Ovary (tissue), 10 donors: ENCODE measurements at places on chromosomes 12 and 14. TPM values are rescaled to one million over a fixed set of nuclear protein-coding genes. Genes with fewer than 3 reads are reported as not detected.

Gene GTF2H3
- total RNA-seq: 22.4 TPM

Gene ALX1
- total RNA-seq: not detected

Gene GPD1
- 0.23 TPM for total RNA-seq

Gene ATP2B1
- total RNA-seq: 25.6 TPM

Gene CDKL1
- total RNA-seq: 34.1 TPM

GRCh38 chr14:89589400-89590118 lies 172.5 kb upstream of the FOXN3 start:
- DNase-seq: no peak

GRCh38 chr12:120847814-120848213 lies 56.3 kb downstream of the SPPL3 start:
- DNase-seq: no peak

DNA sequence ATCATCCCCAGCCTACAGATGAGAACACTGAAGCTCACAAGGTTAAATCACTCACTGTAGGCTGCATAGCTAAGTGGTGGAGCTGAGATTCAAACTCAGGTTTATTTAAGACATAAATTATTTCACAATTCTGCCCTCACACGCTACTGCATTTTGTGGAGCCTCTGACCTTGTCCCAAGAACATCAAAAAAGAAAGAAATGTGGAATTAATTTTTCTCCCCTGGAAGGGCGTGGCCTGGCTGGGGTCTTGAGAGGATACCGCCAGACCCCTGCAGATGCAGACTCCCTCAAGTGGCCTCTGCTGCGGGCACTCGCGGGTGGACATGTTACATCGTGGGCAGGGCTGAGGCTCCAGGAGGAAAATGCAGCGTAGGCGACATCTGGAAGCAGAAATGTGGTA lies 40.6 kb downstream of the LTBP2 start:
- DNase-seq: no peak

- no peak for DNase-seq
Measured at GRCh38 chr12:132391326-132392041, 62.1 kb upstream of the GALNT9 start.

DNA sequence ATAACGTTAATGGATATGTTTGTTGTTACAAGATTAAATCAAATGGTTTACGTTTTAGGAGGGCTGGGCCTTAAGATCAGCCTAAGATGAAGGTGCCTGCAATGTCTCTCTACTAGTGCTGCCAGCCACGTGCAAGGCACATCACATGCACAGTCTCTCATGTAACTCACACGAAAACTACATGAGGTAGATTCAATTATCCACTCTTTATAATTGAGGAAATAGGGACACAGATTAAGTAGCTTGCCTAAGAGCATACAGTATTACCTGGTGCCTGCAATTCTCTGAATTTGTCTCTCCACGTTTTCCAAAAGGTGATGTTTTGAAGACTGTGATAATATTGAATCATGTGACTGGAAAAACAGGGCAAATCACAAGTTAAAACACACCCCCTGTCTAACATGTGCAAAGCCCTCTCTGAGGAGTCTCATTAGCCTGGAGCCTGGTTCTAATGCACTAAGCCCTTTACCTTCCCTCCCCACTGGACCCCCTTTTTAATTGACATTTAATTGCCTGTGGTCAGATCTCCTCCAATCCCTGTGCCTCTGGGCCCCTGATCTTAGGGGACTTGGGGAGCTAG lies 14.6 kb upstream of the ATP2A2 start:
- DNase-seq: no peak

- DNase-seq: no peak
Measured at GRCh38 chr14:100640471-100641273, 53.5 kb upstream of the BEGAIN start.

DNA sequence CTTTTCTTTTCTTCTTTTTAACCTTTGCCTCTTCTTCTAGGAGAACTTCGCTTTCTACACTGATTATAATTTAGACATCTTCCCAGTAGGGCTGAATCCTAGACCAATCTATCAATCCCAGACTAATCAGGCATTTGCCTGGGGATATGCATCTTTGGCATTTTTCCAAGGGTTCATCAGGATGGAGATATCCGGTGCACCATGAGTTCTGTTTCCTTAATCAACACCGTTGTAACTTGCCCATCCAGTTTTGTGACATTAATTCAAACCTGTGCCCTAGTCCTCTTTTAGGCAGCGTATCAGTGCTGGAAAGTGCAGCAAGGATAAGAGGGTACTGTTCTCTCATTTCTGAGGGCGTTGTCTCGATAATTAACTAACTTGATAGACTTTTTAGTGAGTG lies 617 bp upstream of the MGP start:
- DNase-seq: no peak

- no peak for DNase-seq
Measured at GRCh38 chr14:99440278-99440677, 40.4 kb downstream of the SETD3 start.

DNA sequence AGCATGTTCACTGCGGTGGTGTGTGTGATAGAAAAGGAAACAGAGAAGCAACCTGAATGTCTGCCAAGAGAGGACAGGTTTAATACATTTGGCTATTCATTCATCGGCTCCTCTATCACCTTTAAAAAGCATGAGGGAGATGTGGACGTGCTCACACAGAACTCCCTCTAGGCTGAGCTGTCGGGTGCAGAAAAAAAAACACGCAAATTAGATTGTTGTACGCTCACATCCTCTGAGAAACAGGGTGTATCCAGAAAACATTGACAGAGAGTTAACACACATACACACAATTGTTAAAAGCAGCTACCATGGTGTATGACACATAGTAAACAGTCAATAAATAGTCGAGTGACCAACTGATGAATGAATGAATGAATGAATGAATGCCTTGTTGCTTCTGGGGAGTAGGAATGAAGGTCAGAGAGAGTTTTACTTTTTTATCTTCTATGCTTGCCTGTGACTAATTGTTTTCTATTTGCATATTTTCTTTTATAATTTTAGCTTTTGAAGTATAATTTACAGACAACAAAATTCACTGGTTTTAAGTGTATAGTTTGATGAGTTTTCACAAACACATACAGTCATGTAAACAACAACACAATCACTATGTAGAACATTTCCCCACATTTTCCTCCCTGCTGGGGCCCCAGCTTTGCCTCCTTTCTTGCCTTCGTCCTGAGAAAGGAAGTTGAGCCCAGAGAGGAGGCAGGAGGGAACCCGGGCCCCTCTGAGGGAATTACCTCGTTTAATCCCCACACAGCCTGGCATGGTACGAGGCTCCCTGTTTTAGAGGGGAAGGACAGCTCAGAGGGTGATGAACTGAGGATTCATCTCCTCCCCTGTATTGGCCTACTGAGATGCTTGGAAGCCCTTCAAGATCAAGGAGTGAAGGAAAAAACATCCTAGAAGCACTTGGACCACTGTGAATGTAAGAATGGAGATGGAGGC lies 19.7 kb upstream of the FAM222A start:
- DNase-seq: no peak

DNA sequence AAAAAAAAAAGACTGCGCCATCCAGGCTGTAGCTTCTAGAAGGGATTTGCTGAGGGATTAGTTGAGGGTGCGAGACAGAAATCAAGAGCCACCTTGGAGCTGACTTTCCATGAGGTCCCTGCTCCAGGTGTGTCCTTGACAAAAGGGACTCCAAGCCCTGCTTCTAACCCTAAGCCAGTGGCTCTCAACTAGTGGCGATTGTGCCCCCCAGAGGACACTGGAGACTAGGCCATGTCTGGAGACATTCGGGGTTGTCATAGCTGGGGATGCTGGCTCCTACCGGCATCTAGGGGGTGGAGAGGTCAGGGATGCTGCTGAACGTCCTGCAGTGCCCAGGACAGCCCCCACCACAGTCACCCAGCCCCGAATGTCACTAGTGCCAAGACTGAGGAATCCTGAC lies 40.6 kb downstream of the SPRING1 start:
- DNase-seq: no peak

DNA sequence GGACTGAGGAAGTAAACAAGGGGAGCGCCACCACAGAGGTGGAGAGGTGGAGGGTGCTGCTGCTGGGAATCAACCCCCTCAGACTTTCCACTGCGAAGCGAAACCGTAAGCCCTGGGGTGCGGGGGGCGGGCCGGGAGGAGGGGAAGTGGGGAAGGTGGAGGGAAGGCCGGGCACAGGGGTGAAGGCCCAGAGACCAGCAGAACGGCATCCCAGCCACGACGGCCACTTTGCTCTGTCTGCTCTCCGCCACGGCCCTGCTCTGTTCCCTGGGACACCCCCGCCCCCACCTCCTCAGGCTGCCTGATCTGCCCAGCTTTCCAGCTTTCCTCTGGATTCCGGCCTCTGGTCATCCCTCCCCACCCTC lies at the start of gene LAG3:
LAG3 (plus strand) TSS at position 190 of the 365 bp plus-strand sequence. CDS start 333 bp downstream, outside the sequence.
- DNase-seq: peak; percentile 66

GRCh38 chr12:124073356-124074035 lies 100.5 kb downstream of the ZNF664 start:
- DNase-seq: no peak

DNA sequence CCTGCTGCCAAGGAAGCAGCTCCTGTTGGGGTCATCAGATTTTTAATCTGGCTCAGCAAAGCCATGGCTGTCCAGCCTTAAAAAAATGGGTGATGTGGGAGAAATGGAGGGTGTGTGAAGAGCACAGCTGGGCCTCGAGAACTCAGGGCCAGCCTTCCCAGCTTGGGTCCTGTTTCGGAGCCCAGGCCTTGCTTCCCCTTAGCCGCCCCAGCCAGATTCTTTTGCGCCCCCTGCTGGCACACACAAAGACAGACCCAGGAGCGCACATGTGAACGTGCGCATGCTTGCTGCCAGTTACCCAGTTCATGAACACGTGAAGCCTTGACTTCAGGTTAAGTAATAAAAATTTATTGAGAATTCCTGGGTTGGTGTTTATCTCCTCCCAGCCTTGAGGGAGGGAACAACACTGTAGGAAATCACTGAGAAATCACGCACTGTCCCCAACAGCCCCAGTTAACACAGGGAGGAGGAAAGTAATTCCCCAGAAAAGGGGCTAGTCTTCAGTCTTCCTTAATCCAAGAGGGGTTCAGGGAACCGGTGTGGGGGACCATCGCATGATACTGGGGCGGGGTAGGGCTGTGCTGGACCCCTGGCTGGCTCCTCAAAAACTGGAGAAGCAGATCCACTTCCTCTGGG lies 5.3 kb downstream of the PHB2 start:
- DNase-seq: peak; percentile 90

- DNase-seq: no peak
Measured at GRCh38 chr12:52523824-52524223, 3.6 kb upstream of the KRT5 start.

- no peak for DNase-seq
Measured at GRCh38 chr12:95959107-95959506, 16.0 kb downstream of the AMDHD1 start.

DNA sequence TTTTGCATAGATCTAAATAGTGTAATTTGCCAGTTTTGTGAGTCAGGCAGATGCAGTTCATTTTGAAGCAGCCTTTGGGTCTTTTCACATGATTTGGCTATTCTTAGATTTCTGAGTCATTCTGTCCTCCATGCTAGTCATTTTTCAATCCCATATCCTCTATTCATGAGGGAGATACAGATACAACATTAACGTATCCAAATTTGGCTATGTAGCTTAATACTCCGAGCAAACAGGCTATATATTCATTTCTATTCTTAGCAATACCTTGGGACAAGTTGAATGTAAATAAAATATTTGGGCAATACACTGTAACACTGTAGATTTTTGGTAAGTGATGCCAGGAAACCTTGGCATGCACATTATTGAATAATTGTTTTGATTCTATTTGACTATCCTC lies 270.7 kb upstream of the PDE3A start:
- no peak for DNase-seq

- DNase-seq: no peak
Measured at GRCh38 chr12:127629066-127629820, 637.7 kb upstream of the TMEM132C start.

GRCh38 chr12:92745856-92746550 lies 43.2 kb downstream of the PLEKHG7 start:
- peak; percentile 69 for DNase-seq

- no peak for DNase-seq
Measured at GRCh38 chr12:14995583-14996425, 23.0 kb downstream of the PDE6H start.
